ENCODE measurements at places on chromosomes 7 and 10. TPM values are rescaled to one million over a fixed set of nuclear protein-coding genes. Genes with fewer than 3 reads are reported as not detected.
A peak's percentile ranks its signal among the peaks of the same experiment; 100 is the strongest.

The ICA1 gene
- total RNA-seq: 32.6 TPM

The LRIT1 gene
- total RNA-seq: not detected

The KIF20B gene
- 10.0 TPM for total RNA-seq

The H2AZ2 gene
- 113 TPM for total RNA-seq

The CYP3A7 gene
- 0.41 TPM for total RNA-seq

The SLC18A2 gene
- total RNA-seq: 1.7 TPM

The CPXM2 gene
- total RNA-seq: 6.5 TPM

The NOS3 gene
- total RNA-seq: 12.1 TPM

DNA sequence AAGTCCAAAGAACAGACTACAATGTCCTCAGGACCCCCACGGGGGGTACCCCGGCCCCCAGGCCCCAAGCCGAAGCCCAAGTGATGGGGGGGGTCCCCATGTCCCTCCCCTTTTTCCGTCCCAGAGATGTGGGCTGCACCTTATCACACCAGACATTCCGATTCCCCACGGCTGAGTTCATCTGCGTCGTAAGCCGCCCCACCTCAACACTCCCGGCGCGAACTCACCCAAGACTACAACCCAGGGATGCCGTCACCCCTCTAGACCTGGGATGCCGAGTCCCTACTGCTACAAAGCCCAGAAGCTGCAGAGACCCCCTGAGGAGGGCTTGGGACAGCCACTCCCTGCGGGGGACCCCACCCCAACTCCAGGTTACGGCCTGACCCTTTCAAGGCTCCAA lies 14.5 kb downstream of the PDGFA start:
- peaks cover 38% of the 10 kb centered on the region for H3K36me3 ChIP-seq
- peaks cover 5% of the 10 kb centered on the region for H3K4me1 ChIP-seq
- no peak overlapping the region for H3K4me3 ChIP-seq
- peak overlapping the region; percentile 78 for H3K27ac ChIP-seq
- DNase-seq: no peak

DNA sequence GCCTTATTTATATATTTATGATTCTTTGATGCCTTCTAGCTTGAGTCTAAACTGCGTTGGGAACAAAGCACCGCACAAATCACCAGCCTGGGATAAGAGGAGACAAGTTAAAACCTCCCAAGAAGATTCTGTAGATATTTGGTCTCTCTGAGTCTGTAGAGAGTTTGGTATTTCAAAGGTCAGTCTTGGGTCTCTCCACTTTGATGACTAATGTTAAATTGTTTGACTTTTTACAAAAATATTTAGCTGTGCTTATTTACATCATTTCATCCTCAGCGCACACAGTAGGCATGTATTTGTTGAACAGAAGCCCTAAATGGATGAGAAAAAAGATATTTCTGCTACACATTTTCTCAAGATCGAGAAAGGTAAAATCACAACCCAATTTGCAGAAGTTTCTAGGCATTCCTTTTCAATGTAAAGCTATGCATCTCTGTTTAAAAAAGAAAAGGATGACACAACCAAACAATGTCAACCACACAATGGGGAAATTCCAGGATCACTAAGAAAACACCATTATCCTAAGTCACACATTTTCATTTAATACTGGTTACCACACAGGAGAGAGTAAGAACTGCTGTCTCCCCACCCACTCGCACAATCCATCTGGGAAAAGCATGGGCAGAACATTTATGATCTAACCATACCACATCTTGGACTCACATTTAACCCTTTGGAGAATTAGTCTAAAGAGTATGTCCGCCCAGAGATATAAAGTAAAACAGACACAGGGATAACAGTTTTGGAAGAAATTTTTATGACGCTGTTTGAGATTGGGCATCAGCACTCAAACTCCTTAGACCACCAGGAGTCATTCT lies 4.4 kb downstream of the CDK6 start:
- no peaks in the 10 kb centered on the region for H3K27me3 ChIP-seq
- DNase-seq: no peak

GRCh38 chr7:18792871-18793595 lies 297.5 kb downstream of the HDAC9 start:
- no peak for DNase-seq
- no peaks in the 10 kb centered on the region for H3K4me1 ChIP-seq
- no peak overlapping the region for H3K4me3 ChIP-seq
- no peaks in the 10 kb centered on the region for H3K27me3 ChIP-seq
- no peak overlapping the region for H3K27ac ChIP-seq

DNA sequence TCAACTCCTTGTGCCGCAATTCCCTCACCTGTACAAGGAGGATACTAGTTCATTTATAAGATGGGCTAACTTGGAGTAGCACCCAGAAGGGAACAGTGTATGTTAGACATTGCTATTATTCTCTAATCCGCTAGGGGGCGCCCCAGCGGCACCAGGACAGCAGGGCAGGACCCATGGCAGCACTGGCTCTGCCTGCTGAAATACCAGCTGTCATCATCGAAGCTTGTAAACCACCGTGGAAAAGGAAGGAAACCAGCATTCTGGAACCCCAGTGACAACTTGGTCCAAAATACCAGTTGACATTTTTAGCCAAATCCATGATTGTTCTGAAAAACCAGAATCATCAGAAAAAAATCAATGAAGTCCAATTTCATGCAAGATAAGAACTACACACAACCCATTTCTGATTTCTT lies 134.4 kb downstream of the ITGA8 start:
- peak; percentile 36 for DNase-seq
- no peaks in the 10 kb centered on the region for H3K27me3 ChIP-seq

DNA sequence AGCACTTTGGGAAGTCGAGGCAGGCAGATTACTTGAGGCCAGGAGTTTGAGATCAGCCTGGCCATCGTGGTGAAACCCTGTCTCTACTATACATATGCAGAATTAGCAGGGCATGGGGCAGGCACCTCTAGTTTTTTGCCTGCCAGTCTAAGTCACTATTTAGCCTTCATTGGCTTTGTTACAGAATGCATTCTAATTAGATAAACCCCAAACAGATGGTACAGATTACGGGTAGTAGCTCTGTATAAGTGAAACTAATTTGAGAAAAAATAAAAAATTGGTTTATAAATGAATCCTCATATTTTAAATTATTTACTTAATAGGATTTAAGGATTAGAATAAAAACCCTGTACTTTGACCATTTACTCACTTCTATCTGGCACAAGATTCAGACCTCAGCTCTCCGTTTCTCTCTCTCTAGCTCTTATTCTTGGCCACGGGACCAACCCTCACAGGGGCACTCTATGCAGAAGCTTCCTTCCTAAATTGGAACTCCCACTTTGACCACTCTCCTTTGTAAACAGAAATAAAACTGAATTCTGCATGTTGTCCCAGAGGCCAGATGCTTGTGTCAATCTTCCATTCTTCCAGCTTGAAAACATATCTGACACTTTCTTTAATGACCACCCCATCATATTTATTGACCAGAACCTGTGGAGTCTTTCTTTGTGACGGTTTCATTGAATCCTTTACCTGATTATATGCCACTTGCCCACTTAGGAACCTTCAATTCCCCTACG lies 26.8 kb downstream of the BET1 start:
- no peak overlapping the region for H3K4me3 ChIP-seq
- H3K4me1 ChIP-seq: no peaks in the 10 kb centered on the region
- no peak overlapping the region for H3K27ac ChIP-seq
- no peak for DNase-seq

GRCh38 chr7:101865455-101865854 lies 48.0 kb downstream of the CUX1 start:
- no peaks in the 10 kb centered on the region for H3K27me3 ChIP-seq
- DNase-seq: no peak
- no peaks in the 10 kb centered on the region for H3K36me3 ChIP-seq
- no peak overlapping the region for H3K27ac ChIP-seq
- no peak overlapping the region for H3K4me3 ChIP-seq

- no peak overlapping the region for H3K27ac ChIP-seq
- no peak for DNase-seq
- no peaks in the 10 kb centered on the region for H3K27me3 ChIP-seq
- H3K4me3 ChIP-seq: no peak overlapping the region
These were observed 58.1 kb downstream of the FHIP2A start for GRCh38 chr10:114879541-114880158.

DNA sequence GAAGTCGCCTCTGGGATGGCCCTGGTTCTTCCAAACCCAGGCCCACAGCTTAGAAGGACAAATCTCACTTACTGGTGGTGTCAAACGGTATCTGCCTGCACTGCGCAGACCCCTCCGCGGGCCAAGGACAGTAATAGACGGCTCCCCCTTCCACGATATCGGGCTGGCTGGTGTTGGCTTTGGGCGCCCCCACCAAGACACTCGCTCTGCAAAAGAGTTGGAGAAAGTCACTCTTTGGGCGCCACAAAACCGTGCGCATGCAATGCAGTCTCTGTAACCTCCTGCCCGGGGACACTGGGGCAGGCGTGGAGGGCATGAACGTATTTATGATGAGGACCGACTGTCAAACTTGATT lies 1.1 kb downstream of the ITGA8 start:
- no peaks in the 10 kb centered on the region for H3K36me3 ChIP-seq
- H3K4me1 ChIP-seq: peaks cover 4% of the 10 kb centered on the region
- H3K4me3 ChIP-seq: peak overlapping the region; percentile 42
- H3K27me3 ChIP-seq: peaks cover 57% of the 10 kb centered on the region

DNA sequence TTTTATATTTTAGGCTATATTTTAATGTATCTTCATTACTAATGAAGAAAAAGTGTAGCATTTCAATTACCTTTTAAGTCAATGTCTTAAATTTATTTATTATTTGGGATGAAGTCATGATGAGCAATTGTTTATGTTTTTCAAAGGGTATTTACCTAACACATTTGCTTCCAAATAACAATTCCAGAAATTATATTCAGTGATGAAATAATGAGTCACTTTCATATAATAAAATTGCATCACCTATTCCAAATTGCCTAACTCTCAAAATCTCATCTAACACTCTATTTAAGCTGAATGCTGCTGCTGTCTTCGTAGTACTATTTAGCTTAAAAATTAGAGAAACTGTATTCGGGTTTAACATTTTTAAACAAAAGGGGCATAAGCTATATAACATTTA lies 97.7 kb downstream of the PRKG1 start:
- H3K36me3 ChIP-seq: no peaks in the 10 kb centered on the region
- no peak overlapping the region for H3K27ac ChIP-seq
- H3K27me3 ChIP-seq: no peaks in the 10 kb centered on the region
- DNase-seq: no peak
- no peaks in the 10 kb centered on the region for H3K4me1 ChIP-seq

Measured in left lung (tissue), 14 donors.